Stimulated activated CD8-positive, alpha-beta memory T cell treated with anti-CD3 and anti-CD28 coated beads, Interleukin-4, amount 100 ng/mL, for 1 hour (primary cell): ENCODE measurements at places on chromosomes 7 and 10.

DNA sequence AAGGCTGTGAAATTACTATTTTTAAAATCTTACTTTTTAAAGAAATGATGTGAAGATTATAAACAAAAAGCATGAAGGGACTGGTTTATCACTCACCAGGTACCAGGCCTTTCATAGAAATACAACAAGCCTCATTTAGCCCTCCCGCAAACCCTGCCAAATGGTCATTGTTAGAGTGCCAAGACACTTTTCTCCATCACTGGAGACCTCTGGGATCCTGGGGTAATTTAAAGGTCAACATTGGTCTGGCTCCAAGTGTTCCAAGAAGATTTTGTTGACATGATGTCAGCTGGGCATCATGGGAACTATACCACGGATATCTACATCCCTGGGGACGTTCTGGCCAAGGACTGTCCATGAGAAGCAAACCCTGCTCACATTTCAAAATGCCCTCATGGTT, 138.0 kb upstream of the FRMD4A start:
- no peak for DNase-seq

DNA sequence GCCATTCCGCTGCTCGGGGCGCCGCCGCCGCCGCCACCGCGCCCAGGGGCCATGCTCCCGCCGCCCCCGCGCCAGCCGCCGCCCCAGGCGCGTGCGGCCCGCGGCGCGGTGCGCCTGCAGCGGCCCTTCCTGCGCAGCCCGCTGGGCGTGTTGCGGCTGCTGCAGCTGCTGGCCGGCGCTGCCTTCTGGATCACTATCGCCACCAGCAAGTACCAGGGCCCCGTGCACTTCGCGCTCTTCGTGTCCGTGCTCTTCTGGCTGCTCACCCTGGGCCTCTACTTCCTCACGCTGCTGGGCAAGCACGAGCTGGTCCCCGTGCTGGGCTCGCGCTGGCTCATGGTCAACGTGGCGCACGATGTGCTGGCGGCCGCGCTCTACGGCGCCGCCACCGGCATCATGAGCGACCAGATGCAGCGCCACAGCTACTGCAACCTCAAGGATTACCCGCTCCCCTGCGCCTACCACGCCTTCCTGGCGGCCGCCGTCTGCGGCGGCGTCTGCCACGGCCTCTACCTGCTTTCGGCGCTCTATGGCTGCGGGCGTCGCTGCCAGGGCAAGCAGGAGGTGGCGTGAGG, 383 bp downstream of the MARVELD1 start:
- DNase-seq = no peak

DNA sequence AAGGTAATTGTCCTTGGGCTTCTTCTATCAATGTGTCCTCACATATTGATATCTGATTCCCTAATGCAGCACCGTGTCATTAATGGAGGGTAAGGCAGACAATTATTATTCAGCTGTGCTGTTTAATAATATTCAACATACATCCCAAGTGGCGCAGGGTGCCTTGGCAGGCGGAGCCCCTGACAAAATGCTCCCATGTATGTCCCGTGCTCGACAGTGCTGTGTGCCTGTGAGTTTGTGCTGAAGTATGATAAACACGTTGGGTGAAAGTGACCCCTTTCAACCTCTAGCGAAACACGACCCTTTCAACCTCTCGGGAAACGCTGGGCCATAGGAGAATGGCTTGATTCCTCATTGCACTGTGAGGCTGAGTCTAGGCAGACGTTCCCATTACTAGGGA, 31.3 kb downstream of the PFKP start:
- DNase-seq = no peak

GRCh38 chr10:96695366-96695765, 24.9 kb downstream of the PIK3AP1 start:
- DNase-seq = no peak

GRCh38 chr7:21030237-21030871, 243.7 kb upstream of the SP8 start:
- DNase-seq = no peak
